ENCODE measurements at places on chromosomes 16 and 17.

DNA sequence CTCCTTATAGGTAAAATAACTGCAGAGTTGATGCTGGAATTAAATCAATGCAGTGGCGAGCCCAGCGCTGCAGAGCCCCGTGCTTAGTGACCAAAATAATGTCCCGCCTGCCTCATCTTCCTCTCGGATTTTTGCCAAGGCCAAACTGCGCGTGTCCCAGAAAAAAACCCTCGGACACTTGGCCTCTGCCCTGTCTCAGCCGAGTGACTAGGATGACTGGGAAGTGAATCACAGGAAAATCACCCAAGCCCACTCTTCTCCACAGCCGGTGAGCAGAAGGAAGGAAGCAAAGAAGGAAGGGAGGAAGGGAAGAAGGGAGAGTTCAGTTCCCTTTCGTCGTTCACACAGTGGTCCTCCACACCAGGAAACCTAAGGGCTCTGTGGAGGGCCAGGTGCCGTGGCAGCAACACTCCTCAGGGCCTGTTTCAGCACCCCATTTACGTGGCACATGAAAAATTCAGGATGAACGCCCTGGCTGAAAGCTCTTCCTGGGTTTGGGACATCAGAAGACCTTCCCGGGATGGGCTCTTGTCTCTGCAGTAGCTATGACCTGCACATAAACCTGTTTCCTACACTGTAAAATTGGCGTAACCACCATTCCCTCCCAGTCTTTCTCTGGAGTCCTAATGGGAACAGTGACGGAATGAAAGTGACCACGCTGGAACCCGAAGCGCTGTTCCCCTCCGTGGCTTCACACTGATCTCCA is 25.4 kb upstream of the HOXB13 start:
- no peak for DNase-seq

DNA sequence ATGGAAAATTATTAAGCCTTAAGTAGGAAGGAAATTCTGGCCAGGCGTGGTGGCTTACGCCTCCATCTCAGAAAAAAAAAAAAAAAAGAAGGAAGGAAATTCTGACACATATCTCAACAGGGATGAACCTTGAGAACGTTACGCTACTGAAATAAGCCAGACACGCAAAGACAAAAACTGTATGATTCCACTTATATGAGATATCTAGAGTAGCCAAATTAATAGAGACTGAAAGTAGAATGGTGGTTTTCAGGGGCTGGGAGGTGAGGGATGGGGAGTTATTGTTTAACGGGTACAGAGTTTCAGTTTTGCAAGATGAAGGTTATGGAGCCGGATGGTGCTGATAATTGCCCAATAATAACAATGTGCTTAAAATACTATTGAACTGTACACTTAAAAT is 16.2 kb upstream of the HNF1B start:
- no peak for DNase-seq

DNA sequence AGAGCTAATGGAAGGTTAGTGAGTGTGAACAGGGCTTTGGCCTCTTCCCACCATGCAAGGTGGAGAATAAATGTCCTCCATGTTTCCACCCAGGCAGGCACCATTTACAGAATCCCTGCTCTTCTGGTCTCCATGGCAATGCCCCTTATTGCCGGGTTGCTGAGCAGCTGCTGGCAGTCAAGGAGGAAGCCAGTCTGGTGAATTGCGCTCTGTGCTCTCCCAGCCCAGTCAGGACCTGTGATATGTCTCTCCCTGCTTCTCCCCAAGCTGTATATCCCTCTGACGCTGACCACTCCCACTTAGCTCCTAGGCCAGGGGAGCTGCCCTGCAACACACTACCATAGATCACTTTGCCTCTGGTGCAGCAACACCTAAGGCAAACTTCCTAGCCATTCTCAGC is 402.1 kb upstream of the ERCC4 start:
- no peak for DNase-seq

DNA sequence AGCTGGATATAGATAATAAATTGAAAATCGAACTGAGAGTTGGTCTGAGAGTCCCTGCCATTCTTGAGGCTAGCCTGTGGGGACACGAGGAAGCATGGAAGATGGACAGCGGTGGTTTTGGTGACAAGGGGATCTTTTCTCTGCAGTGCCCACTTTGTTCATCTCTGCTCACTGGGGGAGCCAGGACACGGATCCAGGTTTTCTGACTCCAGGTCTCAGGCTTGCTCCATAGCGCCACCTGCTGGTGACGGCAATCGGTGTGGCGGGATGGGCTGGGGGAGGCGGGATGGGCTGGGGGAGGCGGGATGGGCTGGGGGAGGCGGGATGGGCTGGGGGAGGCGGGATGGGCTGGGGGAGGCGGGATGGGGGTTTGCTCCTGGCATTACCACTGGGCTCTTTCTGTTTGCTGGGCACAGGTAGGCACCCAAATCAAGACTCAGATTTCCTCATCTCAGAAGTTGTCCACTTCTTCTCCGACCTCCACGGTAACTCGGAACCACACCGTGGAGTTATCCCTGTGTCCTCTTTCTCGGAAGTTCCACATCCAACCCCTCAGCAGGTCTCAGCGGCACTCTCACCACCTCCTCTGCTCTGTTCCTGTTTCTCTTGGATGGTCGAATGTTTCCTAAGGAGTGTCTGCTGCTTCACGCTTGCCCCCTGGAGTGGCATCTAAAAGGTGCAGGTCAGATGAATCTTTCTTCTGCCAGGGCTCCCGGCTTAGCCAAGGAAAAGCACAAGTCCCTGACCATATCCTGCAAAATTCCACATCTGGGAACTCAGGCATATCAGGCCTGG is 142.4 kb downstream of the CYLD start:
- DNase-seq, result no peak

DNA sequence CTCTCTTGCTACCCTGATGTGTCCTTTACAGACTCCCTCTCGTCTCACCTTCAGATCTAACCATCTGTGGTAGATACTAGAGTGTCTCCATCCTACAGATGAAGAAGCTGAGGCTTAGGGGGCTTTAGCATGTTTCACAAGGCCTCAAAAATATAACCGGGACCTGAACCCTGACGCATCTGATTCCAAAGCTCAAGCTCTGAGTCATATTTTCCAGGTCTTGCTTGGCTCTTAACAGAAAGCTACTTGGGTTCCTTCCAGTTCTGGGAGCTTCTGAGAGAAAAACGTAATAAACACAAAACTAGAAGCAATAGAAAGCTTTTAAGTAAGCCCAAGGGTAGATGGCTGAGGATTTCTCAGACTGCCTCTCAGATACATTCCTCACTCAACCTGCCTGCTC is 224.3 kb upstream of the EEF2KMT start:
- no peak for DNase-seq

GRCh38 chr17:83161298-83162034 is 82.1 kb downstream of the METRNL start:
- peak; percentile 62 for DNase-seq

- DNase-seq, result no peak
Measured at GRCh38 chr16:8867932-8868415, 832 bp downstream of the CARHSP1 start.

DNA sequence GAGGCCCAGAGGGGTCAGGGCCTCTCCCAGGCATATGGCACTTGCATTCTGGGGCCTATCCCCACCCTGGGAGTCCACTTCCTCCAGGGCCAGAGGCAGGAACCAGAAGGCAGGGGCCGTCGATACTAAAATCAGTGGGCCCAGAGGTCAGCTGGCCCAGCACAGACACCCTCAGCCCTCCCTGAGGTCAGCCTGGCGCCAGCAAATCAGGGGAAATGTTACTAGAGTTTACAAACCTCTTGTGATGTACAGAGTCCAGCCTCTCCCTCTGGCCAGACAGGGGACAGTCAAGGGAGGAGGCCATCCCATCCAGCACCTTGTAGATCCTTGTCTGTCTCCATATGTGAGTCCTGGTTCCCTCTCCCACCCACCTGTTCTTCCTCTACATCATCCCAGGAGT is 10.8 kb downstream of the CDH5 start:
- no peak for DNase-seq

- no peak for DNase-seq
Measured at GRCh38 chr16:85556456-85557082, 56.6 kb upstream of the GSE1 start.

DNA sequence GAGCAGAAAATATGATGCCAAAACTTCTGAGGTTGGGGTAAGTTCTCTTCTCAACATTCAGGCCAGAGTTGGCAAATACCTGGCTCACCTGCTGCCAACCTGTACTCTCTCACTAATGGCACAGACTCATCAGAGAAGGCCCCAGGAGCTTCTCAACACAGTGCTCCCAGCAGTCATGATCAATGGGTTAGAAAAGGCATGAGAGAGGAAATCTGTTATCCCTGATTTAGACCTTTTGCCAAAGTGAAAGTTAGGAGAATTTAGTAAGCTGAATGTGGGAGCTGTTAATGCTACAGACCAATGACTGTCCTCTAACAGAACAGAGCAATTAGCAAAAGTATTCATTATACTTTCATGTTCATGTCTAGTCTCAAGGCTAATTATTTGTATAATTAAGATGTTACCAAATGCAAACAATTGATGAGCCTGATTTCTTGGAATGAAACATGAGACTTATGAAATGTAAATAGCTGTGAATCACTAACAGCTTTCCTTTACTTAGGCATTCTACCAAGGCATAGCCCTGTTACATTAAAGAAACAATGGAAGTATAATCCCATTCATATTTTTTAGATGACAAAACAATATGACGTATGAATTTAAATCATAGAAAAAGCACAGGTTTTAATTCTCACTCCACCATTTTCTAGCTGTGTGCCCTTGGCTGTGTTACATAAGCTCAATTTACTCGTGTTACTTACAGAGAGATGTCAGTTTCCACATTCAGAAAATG is 68.7 kb upstream of the MARCHF10 start:
- DNase-seq, result no peak

- DNase-seq, result no peak
Measured at GRCh38 chr17:52673791-52674190, 515.3 kb upstream of the CA10 start.

Measured in left lung (tissue), 14 donors.